Smooth muscle cell of the pulmonary artery (primary cell): ENCODE measurements at places on chromosomes 4 and X. TPM values are rescaled to one million over a fixed set of nuclear protein-coding genes. Genes with fewer than 3 reads are reported as not detected.

MAGEA6 gene
- not detected in 2 replicates for total RNA-seq

RHOXF1 gene
- total RNA-seq, result not detected in 2 replicates

EGF gene
- total RNA-seq, result 0.36 and 1.0 TPM in 2 replicates

USP26 gene
- not detected in 2 replicates for total RNA-seq

PLAC1 gene
- total RNA-seq, result not detected in 2 replicates

LUZP4 gene
- not detected in 2 replicates for total RNA-seq

ADH6 gene
- total RNA-seq, result not detected in 2 replicates

AREG gene
- 0.30 and 3.5 TPM in 2 replicates for total RNA-seq

HMGN5 gene
- 0.50 and 0.91 TPM in 2 replicates for total RNA-seq

USP17L12 gene
- not detected in 2 replicates for total RNA-seq

BEX3 gene
- total RNA-seq, result 210 and 275 TPM in 2 replicates

GASK1B gene
- total RNA-seq, result 96.7 and 112 TPM in 2 replicates

HSD17B10 gene
- 38.8 and 42.8 TPM in 2 replicates for total RNA-seq

CACNA1F gene
- total RNA-seq, result not detected in 2 replicates

GC gene
- not detected in 2 replicates for total RNA-seq

ZAR1 gene
- not detected in 2 replicates for total RNA-seq

GABRG1 gene
- under 0.01 TPM in 1 of 2 replicates, not detected in the other for total RNA-seq

GRSF1 gene
- total RNA-seq, result 71.3 and 74.0 TPM in 2 replicates

IL2 gene
- total RNA-seq, result not detected in 2 replicates

TMEM35A gene
- total RNA-seq, result 5.5 and 7.2 TPM in 2 replicates

TMEM31 gene
- not detected in 2 replicates for total RNA-seq
